ENCODE measurements at places on chromosomes 5 and 9.
A peak's percentile ranks its signal among the peaks of the same experiment; 100 is the strongest.

DNA sequence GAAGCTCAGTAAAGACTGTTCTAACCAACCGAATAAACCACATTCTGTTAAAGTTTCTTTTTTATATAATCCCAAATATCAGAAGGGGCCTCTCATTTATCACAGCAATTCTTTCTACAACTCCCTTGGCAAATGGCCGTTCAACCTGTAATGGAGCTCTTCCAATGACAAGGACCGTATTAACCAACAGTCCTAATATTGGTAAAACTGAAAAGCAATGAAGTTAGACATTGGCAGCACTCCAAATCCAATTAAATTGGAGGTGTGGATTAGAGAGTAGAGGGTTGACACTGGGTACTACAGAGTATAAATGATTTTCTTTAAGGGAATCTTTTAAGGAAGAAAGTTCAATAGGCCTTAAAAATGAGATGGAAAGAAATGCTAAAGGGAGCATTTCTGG lies 842 bp downstream of the TMED7 start:
- DNase-seq, result no peak

DNA sequence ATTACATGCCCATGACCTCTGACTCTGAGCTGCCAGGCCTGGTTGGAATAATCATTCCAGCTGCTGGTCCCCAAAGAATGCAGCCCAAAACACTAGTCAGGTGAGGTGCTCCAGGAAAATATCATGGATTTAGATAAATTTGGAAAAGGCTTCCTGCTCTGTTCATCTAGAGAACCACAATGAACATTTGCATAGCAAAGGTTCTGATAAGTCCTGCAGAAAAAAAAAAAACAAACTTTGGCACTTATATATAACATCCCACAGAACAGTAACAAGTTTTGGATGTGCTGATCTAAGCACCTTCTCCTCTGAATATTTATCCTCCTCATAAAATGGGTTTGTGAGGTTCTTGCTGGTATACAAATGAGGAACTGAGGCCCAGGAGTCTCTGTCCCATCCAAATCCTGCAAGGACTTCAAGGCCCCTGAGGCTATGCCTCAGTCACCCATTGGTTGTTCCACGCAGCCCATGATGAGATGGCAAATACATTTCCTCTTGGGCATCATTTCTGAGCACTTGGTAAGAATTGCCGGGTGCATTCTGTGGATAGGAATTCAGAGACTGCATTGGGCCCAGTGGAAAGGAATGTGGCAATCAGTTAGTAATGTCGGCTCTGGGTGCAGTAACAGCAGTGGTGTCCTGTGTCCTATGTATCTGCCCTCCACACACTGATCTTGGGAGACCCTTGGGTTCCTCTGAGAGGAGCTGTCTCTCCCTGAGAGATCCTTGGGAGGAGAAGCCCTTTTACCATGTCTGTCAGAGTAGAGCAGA lies 73.4 kb upstream of the ASS1 start:
- no peak for DNase-seq

DNA sequence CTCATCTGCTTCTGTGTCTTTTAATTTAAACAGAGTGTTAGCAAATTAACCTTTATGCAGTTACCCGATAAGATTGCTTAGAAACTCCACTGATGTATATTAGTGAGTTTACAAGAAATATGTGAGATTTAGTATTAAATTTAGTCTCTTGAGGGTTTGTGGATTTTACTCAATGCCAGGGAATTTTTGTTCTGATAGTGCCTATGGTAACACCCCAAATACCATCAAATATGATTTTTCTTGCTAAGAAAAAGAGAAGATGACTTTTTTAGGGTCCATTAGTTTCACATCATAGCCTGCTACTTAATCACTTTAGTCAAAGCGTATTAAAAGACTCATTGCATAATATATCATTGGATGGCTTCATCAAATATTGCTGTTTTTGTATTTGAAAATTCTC lies 224.9 kb downstream of the PCSK5 start:
- DNase-seq, result no peak

DNA sequence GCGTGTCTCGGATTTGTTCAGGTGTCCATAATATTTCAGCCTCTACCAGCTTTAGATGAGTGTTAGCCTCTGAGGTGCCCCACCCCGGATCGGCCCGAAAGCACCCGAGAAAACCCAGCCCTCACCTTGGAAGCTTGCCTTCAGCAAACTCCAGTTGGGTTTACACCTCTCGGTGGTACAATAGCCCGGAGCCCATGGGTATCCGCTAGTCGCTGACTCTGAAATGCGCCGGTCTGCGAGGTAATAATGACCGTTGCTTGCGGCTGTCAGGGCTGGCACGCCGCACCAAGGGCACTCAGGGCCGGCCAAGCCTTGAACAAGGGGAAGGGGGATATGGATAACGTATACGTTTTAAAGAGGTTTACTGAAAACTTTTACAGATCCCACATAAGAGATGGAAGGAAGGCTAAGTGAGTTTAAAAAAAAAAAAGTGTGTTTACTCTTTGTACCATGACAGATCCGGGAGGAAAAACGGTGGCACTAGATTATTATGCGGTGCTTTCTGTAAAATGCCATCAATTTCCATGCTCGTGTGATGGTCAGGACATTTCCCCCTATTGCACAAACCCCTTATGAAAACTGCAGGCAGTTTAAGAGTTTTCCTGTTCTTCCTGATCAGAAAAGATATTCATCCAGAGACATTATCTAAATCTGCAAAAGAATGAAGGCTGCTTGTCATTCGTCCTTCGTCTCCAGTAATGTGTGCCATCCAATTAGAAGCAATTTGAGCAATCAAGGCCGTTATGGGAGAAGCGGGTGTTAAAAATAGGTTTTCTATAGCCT lies 124.2 kb downstream of the TMEM161B start:
- peak; percentile 61 for DNase-seq

GRCh38 chr5:53515988-53516387 lies 35.6 kb downstream of the FST start:
- DNase-seq, result no peak

- no peak for DNase-seq
Measured at GRCh38 chr5:54222336-54222735, 88.0 kb downstream of the ARL15 start.

GRCh38 chr5:2326601-2327000 lies 424.9 kb downstream of the IRX2 start:
- DNase-seq, result no peak

DNA sequence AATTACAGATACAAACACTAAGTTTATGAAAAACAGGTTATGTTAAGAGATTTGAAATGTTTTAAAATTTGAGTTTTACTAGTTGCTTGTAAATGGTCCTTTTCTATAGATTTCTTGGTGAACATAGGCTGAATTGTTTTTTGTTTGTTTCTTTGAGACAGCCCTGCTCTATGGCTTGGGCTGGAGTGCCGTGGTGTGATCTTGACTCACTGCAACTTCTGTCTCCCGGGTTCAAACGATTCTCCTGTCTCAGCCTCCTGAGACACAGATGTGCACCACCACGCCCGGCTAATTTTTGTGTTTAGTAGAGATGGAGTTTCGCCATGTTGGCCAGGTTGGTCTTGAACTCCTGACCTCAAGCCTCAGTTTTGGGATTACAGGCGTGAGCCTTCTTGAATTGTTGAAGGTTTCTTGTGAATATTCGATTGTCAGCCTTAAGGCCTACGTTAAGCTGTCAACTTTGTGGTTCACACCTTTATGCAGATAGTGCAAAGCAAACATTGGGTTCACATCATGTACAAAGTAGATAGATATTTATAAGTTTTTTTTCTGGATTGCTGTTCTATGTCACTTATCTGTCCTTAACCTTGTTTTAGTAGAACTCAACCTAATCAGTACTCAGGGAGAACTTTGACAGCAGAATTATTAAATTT lies 26.2 kb downstream of the UHRF2 start:
- DNase-seq, result no peak

GRCh38 chr5:122004201-122004600 lies 42.4 kb downstream of the SRFBP1 start:
- no peak for DNase-seq

DNA sequence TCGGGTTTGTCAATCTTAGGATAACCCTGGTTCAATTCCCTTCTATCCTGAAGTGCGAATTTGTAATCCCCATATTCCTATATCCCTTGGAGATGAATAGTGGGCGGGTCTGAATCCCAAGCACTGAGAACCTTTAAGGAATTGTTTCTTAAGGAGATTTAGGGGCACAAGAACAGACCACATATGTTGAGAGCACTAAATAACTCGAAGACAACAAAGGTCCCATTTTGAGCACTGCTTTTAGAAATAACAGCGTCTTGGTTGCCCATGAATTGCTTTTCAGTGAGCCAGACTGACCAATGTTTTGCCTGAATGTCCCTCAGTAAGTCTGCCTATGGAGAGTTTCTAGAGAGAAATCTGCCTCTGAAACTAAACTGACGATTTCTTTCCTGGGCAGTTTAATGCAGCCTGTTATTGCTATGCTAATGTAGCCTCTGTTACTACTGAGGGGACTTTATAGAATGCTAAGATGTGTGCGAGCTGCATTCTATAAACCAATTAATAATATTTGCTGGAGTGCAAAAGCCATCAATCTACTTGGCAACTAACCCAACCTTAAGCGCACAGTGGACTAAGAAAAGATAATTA lies 445.0 kb upstream of the DMAC1 start:
- DNase-seq, result no peak

DNA sequence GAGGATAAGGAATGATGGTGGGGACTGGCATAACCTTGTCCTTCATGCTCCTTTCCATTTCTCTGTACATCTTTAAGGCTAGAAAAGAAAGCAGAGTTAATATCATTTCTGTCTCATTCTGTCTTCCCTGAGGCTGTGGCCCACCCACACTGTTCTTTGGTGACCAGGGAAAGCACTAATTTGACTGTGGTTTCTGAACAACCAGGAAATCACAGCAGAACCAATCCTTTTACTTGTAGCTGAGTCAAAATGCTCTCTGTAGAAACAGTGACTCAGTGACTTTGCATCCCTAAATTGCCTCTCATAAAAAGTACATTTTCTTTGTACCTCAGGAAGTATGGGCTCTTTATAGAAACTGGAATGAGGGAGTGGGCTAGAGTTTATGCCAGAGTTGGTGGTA lies 28.1 kb downstream of the IL33 start:
- peak; percentile 74 for DNase-seq

- no peak for DNase-seq
Measured at GRCh38 chr5:110383231-110383630, 343.2 kb downstream of the TMEM232 start.

GRCh38 chr5:78757269-78758053 lies 108.9 kb upstream of the LHFPL2 start:
- DNase-seq, result no peak

- DNase-seq, result no peak
Measured at GRCh38 chr9:96242811-96243210, 59.2 kb downstream of the HSD17B3 start.

Data from islet precursor cell (in vitro differentiated cells).